NCI-H82 (cell line): ENCODE measurements at places on chromosomes 2 and 18.

DNA sequence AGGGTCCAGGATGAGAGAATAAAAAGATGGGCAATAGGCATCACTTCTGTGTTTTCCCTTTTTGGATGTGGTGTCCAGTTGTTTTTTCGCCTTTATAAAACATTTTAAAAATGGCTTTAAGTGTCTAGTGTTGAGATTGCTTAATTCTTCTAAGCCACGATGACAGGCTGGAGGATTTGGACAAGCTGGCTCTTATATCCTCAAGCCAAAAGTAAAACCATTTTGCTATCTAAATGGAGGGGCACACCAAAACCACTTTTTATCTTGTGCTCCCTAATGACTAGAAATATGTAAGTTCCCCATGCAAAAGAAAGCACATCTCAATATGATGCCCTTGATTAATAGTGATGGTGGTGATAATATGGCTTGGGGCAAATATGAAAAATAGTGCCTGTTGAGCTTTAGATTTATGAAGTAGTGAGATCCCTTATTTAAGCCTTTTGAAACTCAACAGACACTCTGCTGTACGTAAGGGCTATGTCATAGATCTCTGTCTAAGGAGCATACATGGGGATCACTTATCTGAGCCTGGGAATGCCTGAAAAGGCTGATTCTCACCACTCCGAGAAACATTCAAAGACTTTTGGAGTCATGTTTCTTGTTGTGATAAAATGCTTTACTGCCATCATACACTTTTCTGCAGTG is 185.5 kb downstream of the KCNS3 start:
- DNase-seq: peak; percentile 50

GRCh38 chr2:174157053-174157452 is 91.3 kb downstream of the OLA1 start:
- no peak for DNase-seq

GRCh38 chr2:196925768-196926561 is 542 bp downstream of the PGAP1 start:
- peak; percentile 73 for DNase-seq

GRCh38 chr2:3745920-3746319 is 42.5 kb downstream of the DCDC2C start:
- DNase-seq: peak; percentile 16

DNA sequence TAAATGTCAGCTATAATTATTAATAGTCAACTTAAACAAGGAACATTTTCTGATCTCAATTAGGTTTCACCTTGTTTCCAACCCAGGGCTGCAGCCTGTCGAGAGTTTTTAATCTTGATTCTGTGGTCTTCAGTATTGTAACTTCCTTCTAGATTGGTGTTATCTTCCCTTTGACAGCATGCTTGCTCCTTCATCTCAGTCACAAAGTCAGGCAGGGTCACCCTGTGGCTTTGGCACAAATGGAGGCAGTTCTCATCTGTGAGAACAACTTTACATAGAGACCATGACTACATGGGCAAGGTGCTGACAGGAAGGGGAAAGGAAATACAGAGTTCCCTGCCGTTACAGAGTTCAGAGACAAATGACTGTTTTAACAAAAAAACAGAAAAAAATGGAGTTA is 50.5 kb downstream of the HNRNPLL start:
- no peak for DNase-seq

GRCh38 chr2:135965756-135966155 is 19.7 kb downstream of the DARS1 start:
- DNase-seq: no peak

GRCh38 chr2:9099341-9099751 is 95.9 kb upstream of the MBOAT2 start:
- DNase-seq: no peak

- peak; percentile 56 for DNase-seq
Measured at GRCh38 chr18:68740966-68741365, 26.1 kb upstream of the TMX3 start.

GRCh38 chr2:69217333-69218080 is 169.5 kb downstream of the GFPT1 start:
- DNase-seq: no peak

GRCh38 chr2:190535121-190535439 is 558 bp upstream of the NEMP2 start:
- DNase-seq: no peak

- no peak for DNase-seq
Measured at GRCh38 chr2:237492137-237492890, 5.3 kb downstream of the MLPH start.

GRCh38 chr2:119517433-119517832 is 6.8 kb downstream of the SCTR start:
- peak; percentile 83 for DNase-seq

- DNase-seq: no peak
Measured at GRCh38 chr2:217698691-217699090, 304.1 kb downstream of the TNS1 start.

GRCh38 chr2:141331127-141331526 is 799.7 kb downstream of the LRP1B start:
- DNase-seq: peak; percentile 6

DNA sequence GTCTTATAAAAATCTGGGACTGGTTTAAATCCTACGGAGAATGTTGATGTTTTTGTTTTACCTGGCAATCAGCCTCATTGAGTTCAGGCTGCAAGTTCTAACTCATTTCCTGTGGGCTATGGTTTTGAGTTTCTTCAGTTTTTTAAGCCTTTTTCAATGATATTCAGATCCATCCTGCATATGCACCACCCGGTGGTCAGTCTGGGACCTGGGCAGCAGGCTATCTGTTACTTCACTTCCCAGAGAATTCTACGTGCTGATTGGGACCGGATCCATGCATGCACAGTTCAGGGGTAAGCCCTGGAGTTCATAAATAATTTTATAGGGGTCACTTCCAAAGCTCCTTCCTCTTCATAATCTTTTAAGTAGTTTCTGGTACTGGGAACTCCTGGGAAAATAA is 339.2 kb upstream of the HNRNPA3 start:
- no peak for DNase-seq

DNA sequence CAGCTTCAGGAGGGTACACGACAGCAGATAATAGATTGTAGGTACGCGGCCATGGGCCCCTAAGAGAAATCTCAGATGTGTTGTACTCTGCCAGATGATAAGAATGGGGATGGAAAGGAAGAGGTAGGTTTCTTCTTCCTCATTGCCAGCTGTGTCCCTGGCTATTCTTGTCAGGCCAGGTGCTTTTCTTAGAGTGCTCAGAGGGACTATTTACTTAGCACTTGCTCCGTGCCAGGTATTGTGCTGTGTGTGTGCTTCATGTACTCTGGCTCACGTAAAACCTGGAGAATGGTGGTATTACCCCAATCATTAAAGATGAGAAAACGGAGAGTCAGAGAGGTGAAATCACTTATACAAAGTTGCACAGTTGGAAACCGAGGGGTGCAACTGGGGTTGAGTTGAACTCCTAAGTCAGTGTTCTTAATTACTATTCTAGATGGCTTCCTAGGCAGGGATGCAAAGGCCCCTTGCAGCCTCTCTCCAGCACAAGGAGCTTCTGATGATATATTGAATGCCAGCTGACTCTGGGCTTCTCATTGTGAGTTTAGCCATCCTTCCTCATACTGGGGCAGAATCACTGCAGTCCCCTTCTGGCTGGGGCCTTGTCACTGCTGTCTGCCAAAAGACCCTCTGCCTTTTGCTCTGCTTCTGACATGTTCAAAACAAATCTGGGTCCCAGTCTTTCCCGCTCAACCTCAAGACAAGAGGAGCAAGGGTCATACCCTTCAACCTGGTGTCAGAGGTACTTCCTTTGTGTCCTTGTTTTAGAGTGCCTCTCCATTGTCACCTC is 60.7 kb downstream of the LYPD1 start:
- no peak for DNase-seq

- DNase-seq: no peak
Measured at GRCh38 chr2:44598330-44599119, 236.8 kb downstream of the CAMKMT start.

DNA sequence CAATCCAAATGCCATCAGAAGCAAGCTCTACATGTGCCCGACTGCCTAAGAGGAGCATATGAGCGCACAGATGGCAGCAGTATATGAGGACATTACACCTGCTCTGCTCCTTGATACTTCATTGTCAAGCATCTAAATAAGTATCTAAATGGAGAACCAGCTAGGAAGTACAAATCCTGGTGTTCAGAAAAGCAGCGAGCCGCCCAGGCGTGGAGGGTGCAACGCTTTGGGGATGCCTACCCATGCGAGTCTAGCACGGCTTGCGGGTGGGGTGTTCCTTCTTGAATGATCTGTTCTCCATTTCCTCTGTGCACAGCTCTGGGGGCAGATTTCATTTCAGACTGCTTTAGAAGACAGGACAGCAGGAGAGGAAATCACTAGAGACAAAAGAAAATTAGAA is 63.0 kb upstream of the BCL2L11 start:
- no peak for DNase-seq

DNA sequence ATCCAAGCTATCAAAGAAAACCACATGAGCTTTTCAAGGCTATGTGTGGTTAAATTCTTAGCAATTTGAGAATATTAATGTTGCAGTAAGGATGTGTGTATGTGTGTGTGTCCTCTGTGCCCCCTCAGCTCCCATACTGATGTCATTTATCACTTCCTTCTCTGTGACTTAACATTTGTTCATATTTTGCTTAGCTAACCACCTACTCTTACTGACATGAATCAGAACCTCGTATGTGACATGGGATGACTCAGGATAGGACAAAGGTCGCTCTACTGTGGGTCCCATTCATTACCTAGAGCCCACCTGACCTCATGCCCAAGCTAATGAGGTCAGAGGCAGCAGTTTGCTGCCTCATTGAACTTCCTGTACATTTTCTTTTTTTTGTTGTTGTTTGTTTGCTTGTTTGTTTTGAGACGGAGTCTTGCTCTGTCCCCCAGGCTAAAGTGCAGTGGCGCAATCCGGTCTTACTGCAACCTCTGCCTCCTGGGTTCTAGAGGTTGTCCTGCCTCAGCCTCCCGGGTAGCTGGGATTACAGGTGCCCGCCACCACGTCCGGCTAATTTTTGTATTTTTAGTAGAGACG is 36.3 kb downstream of the MOGAT1 start:
- DNase-seq: no peak

- no peak for DNase-seq
Measured at GRCh38 chr18:72630991-72631390, 86.8 kb upstream of the CBLN2 start.

- DNase-seq: no peak
Measured at GRCh38 chr2:144702051-144702450, 182.1 kb upstream of the ZEB2 start.

GRCh38 chr2:85953476-85953875 is 64.7 kb upstream of the ST3GAL5 start:
- no peak for DNase-seq
